ENCODE measurements at places on chromosomes 13 and 19.

- DNase-seq, result peak; percentile 71
These were observed 13.5 kb upstream of the TLE5 start for GRCh38 chr19:3075605-3076431.

- DNase-seq, result peak; percentile 89
These were observed 1.5 kb upstream of the PNPLA6 start for GRCh38 chr19:7533925-7534480.

GRCh38 chr13:33543089-33543459, 257.5 kb upstream of the STARD13 start:
- no peak for DNase-seq

DNA sequence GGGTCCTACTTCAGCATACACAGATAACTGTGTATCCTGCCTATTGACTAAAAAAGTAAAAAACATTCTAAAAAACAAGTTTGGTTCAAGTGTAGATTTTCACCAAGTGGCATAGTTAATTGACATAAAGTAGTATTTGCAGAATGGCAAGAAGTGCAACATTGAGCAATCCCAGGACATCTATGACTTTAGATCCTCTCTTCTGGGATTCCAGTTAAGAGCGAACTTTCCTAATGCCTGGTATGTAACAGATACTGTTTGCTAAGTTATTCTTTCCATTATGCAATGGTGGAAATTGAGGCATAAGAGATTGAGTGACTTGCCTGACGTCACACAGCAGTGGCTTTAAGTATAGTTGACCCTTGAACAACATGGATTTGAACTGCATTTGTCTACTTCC, 96.1 kb downstream of the ZMYM2 start:
- DNase-seq, result no peak

DNA sequence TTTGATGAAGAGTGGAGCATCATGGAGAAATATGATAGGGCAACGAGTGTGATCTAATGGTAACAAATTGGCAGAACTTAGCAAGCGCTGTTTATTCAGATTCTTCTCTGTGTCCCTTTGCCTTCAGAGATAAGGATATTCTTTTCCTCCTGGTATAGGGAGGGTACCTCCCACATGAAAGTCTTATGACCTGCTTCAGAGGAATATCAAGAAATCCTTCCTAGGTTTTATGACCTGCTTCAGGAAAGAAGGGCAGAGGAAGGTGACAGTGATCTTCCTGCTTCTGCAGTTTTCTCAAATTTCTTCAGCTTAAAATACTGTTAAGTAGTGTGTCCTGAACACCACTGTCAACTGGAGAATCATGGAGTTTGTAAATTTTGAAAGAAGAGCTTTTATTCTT, 144.3 kb downstream of the DNAJC15 start:
- DNase-seq, result no peak

- DNase-seq, result peak; percentile 62
These were observed at the start of gene DENND1C for GRCh38 chr19:6481541-6482342. Gene DENND1C, minus strand, starts transcription at chr19:6481787. Its CDS starts 92 bp downstream, at chr19:6481695.

- DNase-seq, result peak; percentile 6
These were observed 869.5 kb upstream of the PCDH9 start for GRCh38 chr13:68099631-68100030.

- DNase-seq, result no peak
These were observed 2.9 kb upstream of the CHAMP1 start for GRCh38 chr13:114311387-114311786.

DNA sequence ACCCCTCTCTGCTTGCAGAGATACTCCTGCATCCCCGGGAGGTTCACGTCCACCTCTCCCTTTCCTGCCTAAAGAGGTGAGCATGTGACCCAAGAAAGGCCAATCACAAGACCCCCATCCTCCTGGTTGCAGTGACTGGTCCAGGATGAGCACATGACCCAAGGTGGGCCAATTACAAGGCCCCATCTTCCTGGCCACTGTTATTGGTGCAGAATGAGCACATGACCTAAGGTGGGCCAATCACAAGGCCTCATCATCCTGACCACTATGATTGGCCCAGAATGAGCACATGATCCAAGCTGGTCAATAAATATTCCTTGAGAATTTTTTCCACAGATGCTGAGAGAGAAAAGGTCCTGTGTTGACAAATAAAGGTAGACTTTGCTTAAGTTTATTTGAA, 350.7 kb downstream of the EFNB2 start:
- no peak for DNase-seq

DNA sequence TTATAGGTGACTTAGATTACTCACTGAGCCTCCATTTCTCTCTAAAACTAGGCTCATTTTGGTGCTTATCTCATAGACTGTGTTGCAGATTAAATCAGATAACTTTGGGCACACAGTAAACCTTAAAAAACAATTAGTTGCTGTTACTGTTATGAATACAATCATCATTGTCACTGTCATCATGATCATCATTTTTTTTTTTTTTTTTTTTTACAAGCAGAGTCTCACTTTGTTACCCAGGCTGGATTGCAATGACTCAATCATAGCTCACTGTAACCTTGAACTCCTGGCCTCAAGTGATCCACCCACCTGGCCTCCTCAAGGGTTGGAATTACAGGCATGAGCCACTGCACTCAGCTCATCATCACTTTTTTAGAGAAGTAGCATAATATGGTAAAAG, 60.0 kb downstream of the VWA8 start:
- DNase-seq, result no peak

DNA sequence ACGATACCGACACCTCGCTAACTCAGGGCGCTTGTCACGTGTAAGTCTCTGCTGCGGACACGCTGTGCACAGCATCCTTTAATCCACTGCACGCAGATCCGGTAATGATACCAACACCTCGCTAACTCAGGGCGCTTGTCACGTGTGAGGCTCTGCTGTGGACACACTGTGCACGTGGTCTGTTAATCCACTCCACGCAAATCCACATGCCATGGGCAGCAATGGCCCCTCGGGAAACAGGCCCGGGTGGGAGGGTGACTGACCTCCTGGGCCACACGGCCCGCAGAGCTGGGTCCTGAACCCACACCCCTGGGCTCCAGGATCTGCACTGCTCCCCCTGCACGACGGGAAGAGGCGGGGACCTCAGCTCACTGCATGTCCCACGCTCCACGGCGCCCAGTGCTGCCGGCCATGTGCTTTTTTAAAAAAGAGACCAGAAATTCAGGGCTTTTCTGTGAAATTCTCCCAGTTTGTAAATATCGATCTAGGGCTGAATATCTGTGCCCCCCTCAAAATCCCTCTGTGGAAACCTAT, 16.1 kb downstream of the SHC2 start:
- DNase-seq, result no peak

- peak; percentile 52 for DNase-seq
These were observed at the start of gene CCDC8 for GRCh38 chr19:46413262-46414031. Gene CCDC8, minus strand, starts transcription at chr19:46413564. Its CDS starts 754 bp downstream, at chr19:46412810.

- DNase-seq, result no peak
These were observed 10.1 kb downstream of the C19orf38 start for GRCh38 chr19:10858204-10858828.

GRCh38 chr13:77893066-77893465, 25.6 kb downstream of the EDNRB start:
- DNase-seq, result no peak

- DNase-seq, result no peak
These were observed 403.5 kb downstream of the FGF9 start for GRCh38 chr13:22074403-22074802.

DNA sequence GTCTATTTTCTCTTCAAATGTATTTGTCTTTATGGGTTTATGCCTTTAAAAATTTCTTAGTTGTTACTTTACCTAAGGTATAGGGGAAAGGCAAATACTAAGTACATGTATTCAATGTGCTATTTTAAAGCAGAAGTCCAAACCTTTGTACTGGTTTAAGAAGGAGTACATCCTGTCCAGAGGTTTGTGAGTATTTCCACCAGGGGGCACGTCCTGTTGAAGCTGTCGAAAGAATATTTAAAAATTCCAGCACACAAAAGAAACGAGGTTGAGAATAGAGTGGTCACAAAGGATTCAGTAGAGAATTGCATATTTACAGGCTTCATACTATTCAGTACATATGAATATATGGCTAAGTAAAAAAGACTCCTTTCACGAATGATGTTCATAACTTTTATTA, 59.8 kb downstream of the URI1 start:
- DNase-seq, result no peak

GRCh38 chr19:7917267-7918061, 2.7 kb upstream of the SNAPC2 start:
- peak; percentile 82 for DNase-seq

DNA sequence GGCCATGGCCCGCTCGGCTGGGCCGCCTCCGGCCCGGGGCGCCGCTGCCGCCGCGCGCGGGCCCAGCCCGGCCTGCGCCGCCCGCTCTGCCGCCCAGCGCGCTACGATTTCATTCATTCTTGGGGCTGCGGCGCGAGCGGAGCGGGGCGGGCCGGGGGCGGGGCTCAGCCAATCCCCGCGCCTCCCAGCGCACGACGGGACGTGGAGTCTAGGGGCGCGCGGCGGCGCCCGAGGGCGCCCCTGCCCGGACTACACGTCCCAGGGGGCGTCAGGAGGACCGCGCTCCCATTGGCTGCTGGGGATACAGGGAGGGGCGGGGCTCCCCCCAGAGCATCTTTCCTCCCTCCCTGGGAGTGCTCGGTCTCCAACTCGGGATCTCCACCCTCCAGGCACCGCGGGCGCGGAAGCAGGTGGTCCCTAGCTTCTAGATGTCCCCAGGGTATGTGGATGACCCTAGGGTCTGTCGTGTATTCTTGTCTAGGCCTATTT, 5.6 kb upstream of the DPF1 start:
- peak; percentile 70 for DNase-seq

GRCh38 chr19:58033741-58034476, at the start of gene ZSCAN1:
Gene ZSCAN1, plus strand, starts transcription at chr19:58034025. Its CDS starts 3,812 bp downstream, at chr19:58037837.
- DNase-seq, result no peak

- no peak for DNase-seq
These were observed 19.1 kb upstream of the CXCL17 start for GRCh38 chr19:42461700-42462324.

DNA sequence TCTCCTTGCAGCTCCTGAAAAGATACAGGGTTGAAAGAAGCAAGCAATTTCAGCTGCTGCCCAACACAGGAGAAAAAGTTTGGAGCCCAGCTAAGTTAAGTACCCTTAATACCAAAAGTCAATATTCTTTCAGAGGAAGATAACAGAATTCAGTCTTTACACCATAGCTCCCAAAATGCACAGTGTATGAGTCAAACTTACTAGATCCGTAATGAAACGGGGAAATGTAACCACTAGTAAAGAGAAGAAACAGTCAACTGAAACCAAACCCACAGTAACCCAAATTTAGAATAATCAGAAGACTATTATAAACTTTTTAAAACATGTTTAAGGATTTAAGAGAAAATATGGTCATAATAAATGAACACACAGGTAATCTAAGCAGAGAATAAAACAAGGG, 45.2 kb downstream of the SUCLA2 start:
- DNase-seq, result no peak

DNA sequence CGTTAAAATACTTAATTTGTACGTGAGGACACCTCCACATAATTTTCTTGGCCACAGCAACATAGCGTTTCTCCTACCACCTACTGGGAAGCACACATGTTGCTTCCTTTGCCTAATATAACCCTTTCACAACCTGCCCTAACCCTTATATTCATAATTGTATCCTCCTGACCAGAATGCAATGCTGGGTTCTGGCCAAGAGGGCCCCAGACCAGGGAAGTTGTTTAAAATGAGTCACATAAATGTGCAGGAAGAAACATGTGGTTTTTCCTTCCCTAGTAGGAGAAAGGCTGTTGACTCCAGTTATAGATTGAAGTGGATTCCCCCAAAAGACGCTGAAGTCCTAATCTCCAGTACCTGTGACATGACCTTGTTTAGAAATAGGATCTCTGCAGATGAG, 187.3 kb downstream of the NUFIP1 start:
- no peak for DNase-seq

GRCh38 chr13:107742544-107742943, 472.8 kb downstream of the LIG4 start:
- DNase-seq, result no peak

DNA sequence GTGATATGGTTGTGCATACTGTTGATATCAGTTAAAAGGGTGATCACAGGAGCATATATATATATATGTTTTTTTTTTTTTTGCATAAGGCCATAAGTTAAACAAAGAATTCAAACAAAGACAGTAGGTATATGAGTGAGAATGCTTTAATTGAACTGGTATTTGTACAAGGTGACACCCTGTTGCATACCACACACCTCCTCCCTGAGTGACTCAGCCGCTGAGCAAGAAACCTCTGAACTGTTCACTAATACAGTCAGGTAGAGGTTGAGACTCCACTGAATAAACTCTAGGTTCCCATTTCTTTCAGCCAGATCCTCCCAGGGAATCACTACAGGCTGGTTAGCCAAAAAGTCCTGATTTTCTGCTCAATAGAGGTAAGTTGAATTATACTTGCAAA, at the start of gene SCEL:
Gene SCEL (plus strand): TSS at position 259 of the 400 bp plus-strand sequence. CDS start 20,170 bp downstream, outside the sequence.
- no peak for DNase-seq

DNA sequence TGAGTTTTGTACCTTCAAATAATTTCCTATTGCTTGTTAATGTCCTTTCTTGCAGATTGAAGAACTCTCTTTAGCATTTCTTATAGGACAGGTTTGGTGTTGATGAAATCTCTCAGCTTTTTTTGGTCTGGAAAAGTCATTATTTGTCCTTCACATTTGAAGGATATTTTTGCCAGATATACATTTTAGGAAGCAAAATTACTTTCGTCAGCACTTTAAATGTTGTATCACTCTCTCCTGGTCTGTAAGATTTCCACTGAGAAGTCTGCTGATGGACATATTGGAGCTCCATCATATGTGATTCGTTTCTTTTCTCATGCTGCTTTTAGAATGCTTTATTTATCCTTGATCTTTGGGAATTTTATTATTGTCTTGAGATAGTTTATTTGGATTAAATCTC, 105.5 kb downstream of the TNFSF13B start:
- DNase-seq, result no peak
